ENCODE measurements at places on chromosomes 5 and 9. TPM values are rescaled to one million over a fixed set of nuclear protein-coding genes. Genes with fewer than 3 reads are reported as not detected.

The FAXDC2 gene
- total RNA-seq: not detected

The RGMB gene
- total RNA-seq: 16.5 TPM

The TLX3 gene
- total RNA-seq: not detected

The STK32A gene
- not detected for total RNA-seq

The CBY3 gene
- total RNA-seq: 0.76 TPM

The PSMB7 gene
- 58.6 TPM for total RNA-seq

DNA sequence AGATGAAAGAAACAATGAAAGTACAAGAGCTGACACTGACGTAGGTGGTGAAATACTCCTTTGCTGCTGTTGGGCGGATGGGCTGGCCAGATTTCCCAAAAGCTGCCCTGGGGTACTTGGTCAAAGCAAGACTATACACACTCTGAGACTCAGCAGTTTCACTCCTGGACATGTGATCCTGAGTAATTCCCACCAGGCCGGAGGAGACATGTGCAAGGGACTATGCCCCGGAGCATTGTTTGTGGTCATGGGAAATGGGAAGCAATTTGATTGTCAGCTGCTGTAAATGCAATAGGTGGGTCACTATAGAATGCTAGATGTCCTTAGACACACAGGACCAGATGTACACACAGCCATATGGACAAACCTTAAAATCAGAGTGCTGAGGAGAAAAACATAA is 116.1 kb downstream of the DCP2 start:
- DNase-seq: no peak
- H3K27ac ChIP-seq: no peak overlapping the region
- no peaks in the 10 kb centered on the region for H3K36me3 ChIP-seq
- H3K4me1 ChIP-seq: no peaks in the 10 kb centered on the region
- H3K27me3 ChIP-seq: no peaks in the 10 kb centered on the region

DNA sequence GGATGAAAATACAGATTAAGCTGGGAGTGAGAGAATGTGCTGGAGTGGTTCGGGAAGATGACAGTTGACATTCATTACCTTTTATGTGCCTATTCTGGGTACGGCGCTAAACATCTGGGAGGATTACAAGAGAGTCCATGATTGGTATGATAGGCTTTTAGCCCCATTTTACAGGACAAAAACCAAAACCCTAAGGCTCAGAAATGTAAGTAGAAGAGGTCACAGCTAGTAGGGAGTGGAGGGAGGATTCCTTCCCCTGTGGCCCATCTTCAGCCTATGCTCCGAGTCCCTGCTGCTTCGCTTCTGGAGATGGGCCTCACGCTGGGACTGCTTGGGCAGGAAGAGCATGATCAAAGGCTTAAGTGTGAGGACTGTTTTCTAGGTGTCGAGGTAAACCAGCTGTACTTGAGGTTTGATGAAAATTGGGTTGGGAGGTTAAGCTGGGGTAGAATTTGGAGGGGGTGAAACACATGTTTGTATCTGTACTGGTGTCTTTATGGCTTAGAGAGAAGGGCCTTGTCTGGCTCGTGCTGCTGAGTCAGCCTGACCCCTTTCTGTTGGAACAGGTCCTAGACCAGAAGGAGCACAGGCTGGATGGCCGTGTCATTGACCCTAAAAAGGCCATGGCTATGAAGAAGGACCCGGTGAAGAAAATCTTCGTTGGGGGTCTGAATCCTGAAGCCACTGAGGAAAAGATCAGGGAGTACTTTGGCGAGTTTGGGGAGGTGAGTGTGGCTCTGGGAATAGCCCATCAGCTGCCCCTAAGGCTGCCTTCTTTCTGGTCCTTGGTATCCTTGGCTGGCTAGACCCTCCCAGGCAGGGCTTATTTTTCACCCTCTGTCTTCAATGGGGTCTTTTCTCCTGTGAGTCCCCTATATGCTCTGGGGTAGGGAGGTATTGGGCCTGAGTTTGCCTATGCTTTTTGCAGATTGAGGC is 2.1 kb downstream of the HNRNPAB start:
- no peaks in the 10 kb centered on the region for H3K27me3 ChIP-seq
- H3K4me3 ChIP-seq: peak overlapping the region; percentile 98
- H3K4me1 ChIP-seq: peaks cover 37% of the 10 kb centered on the region
- peak; percentile 39 for DNase-seq

- H3K4me1 ChIP-seq: no peaks in the 10 kb centered on the region
- no peaks in the 10 kb centered on the region for H3K27me3 ChIP-seq
- DNase-seq: no peak
- no peak overlapping the region for H3K27ac ChIP-seq
- no peak overlapping the region for H3K4me3 ChIP-seq
- H3K36me3 ChIP-seq: no peaks in the 10 kb centered on the region
Measured at GRCh38 chr5:126633552-126633951, 32.8 kb downstream of the PHAX start.

GRCh38 chr9:2657427-2657826 is 35.8 kb downstream of the VLDLR start:
- H3K4me3 ChIP-seq: no peak overlapping the region
- H3K27me3 ChIP-seq: no peaks in the 10 kb centered on the region
- DNase-seq: no peak

GRCh38 chr9:137163365-137163715 is 6.5 kb downstream of the LRRC26 start:
- H3K4me1 ChIP-seq: peaks cover 6% of the 10 kb centered on the region
- H3K27ac ChIP-seq: no peak overlapping the region
- H3K4me3 ChIP-seq: no peak overlapping the region
- no peak for DNase-seq
- H3K36me3 ChIP-seq: no peaks in the 10 kb centered on the region

DNA sequence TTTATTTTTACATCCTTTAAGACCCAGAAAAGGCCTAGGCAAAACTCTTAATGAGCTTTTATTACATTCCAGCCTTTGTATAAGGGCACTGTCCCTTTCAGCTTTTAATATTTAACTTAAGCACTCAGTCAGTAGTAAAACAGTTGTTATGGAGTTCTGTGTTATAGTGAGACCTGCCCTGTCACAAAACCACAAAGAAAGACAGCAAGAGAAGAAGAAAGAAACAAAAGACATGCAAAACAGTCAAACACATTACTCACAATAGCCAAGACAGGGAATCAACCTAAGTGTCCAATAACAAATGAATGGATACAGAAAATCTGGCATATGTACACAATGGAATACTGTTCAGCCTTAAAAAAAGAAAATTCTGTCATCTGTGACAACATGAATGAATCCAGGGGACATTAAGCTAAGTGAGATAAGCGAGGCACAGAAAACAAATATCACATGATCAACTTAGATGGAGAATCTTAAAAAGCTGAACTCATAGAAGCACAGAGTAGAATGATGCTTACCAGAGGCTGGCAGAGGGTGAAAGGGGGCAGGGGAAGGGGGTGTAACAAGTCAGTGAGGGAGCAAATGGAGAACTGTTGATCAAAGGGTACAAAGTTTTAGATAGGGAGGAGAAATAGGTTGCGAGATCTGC is 63.8 kb upstream of the CCNG1 start:
- H3K4me3 ChIP-seq: no peak overlapping the region
- H3K4me1 ChIP-seq: no peaks in the 10 kb centered on the region
- DNase-seq: no peak
- no peaks in the 10 kb centered on the region for H3K36me3 ChIP-seq
